ENCODE measurements at places on chromosomes 5 and 9. TPM values are rescaled to one million over a fixed set of nuclear protein-coding genes. Genes with fewer than 3 reads are reported as not detected.

CMYA5 gene
- total RNA-seq = 0.22 TPM

ARHGEF39 gene
- total RNA-seq = 1.2 TPM

SRD5A1 gene
- 9.6 TPM for total RNA-seq

POU5F2 gene
- total RNA-seq = 0.27 TPM

- no peak for DNase-seq
Measured at GRCh38 chr9:130467316-130467715, 22.6 kb downstream of the ASS1 start.

DNA sequence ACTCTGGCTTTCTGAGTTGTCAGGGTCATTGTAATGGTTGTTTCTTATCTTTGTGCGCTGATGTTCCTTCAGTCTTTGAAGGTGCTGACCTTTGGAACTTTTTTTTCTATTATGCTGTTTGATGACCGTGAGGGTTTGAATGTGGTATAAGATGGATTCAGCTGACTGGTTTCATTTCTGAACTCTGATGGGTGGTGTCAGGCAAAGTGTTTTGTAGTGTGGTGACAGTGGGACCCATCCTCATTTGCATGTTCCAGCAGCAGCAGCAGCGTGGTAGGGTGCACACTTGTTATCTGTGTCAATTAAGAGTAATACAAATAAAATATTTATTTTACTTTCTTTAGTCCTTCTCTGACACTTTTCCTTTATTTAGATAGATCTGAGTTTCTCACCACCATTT is 227.7 kb upstream of the PRR16 start:
- DNase-seq = no peak

DNA sequence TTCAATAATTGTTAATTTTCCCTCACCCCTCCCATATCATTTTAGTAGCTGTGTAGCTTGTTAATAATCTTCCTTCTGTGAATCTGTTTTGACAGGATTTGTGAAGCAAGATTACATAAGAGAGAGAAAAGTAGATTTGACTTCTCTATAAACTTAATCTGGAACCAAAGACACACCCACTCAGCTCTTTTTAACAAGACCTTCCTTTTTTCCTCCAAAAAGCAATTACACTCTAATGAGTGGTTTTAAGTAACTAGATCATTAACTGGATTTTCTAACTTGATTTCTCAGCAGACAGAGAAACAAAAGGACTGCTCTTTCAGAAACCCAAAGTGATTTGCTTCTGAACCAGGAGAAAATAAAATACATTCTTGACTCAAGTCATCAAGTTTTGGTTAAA is 21.9 kb downstream of the RFK start:
- DNase-seq = no peak

- no peak for DNase-seq
Measured at GRCh38 chr5:55680353-55680752, 31.8 kb downstream of the SLC38A9 start.

DNA sequence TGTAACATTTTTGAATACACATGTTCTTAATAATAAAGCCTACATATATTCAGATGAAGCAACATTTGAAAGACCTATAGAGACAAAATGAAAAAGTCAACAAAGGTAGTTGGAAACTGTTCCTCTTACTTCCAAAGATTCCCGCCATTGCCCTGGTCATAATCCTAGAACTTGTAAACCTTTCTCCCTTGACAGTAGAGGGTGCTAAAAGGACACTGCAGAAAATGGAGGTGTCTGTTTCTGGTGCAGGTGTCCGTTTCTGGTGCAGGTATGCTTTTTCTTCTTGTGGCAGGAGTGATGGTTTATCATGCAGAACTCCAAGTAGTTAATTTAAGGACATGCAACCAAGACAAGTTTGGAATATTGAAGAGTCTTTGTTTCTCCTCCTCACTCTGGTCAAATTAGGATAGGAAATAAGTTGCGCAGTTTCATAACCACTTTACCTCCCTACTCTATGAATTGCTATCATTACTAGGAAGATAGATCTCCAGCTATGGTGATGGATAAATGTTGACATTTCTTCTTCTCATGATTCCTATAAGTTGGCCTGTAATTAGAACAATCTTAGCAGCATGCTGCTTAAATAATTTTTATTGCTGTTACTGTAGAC is 56.0 kb upstream of the FAM174A start:
- DNase-seq = no peak
